ENCODE measurements at places on chromosomes 7 and 10.

DNA sequence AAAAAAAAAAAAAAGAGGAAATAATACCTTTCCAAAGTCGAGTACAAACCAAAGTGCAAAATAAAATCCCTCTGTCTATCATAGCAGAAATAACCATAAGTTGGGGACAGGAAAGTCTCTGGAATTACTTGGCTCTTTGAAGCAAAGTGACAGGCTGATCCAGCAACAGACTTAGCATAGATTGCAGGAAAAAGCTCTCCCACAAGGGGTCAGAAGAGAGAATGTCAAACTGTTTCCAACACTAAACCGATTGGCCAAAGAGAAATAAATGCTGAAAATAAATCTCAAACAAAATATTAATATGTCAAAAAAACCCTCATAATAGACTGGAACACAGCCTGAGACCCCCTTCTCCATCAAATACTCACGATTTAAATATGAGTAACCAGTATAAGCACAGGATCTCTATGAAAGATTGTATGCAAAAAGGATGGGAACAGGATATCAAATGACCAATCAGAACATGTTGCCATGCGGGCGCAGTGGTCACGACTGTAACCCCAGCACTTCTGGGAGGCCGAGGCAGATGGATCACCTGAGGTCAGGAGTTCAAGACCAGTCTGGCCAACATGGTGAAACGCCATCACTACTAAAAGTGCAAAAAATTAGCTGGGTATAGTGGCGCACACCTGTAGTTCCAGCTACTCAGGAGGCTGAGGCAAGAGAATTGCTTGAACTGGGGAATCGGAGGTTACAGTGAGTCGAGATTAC, 1000.7 kb upstream of the LRRN3 start:
- ATAC-seq = no peak

DNA sequence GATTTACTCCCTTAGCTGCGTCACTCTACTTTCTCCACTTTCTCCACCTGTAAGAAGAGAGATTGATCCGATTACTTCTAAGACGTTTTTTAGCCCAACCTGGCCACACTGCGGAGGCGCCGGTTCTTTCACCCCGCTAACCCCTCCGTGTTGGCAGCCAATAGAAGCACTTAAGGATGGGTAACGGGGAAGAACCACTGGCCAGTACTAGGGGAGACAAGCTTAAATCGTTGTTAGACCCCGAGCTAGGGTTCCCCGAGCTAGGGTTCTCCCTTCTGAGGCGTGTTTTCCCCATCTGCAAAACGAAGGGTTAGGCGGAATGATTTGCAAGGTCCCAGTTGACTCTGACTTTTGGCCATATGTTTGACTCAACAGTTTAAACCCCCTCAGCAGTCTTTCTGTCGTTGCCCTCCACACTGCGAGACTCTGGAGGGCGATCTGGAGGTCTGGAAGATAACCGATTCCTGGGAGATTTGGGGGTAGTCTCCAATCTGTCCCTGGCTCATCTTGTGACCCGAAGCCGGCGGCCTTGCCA, 644 bp downstream of the UMAD1 start:
- no peak for ATAC-seq

GRCh38 chr7:157267516-157267915, 69.3 kb upstream of the DNAJB6 start:
- no peak for ATAC-seq

DNA sequence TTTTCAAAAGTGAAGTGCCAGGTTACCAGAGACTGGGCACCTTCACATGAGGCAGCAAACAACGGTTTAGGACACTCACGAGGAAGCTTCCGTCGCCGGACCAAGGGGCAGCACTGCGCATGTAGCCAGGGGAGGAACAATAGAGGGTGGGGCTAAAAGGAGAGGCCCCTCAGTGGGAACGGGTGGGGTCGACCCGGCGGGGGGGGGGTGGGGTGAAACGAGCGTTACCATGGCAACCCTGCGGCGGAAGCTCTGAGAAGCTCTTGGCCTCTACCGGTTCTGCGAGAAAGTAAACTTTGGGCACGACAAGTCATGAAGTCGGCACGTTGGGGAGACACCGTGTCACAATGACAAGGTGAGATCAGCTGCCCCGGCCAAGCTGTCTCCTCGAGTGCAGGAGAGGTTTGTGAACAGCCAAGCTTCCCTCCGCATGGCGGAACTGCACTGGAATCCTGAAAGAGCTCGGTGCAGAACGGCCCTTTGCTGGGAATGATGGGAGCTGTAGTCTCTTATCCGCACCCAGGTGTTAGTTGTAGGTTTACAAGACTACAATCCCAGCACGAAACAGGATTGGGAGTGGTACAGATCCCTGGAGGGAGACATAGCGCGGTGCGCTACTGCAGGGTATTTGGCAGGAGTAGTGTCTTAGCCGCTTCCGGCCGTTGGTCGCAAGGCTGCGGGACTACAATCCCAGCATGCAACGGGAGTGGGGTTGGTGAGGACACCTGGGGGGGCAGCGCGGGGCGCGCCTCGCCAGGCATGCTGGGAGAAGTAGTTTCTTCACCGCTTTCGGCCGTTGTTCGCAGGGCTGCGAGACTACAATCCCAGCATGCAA, 72.8 kb upstream of the ZNF722 start:
- ATAC-seq = peak; percentile 97

DNA sequence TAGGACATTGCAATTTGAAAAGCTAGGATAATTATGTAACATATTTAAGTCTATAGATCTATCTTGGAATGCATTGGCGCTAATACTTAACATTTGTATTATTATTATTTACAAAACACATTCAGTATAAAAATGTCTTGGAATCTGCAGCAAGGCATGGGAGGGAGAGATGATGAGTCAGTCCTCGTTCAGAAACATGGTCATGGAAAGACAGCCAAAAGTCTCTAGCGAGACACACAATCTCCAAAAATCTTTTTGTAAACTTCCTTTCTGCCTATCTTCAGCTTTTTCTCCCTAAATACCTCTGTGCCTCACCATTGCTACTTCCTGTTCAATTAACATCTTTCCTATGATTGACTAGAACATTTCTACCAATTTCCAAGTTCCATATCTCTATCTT, 188.4 kb upstream of the CACNA2D1 start:
- no peak for ATAC-seq

DNA sequence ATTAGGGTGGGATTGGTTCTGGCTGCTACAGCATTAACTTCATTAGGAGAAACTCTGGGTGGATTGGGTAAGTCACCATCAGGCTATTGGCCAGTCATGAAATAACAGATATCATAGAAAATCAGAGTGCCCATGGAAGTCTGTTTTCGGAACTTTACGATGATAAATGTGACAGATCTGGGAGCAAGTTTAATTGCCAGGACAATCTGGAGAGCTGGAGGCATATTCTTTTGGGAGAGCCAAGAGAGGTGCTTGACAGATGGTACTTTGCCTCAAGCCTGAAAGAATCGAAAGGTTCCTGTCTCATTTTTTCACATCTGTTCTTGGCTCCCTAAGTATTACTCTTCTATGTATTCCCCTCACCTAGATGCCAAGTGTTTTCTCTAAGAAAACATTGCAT, 369.9 kb downstream of the CNTNAP2 start:
- ATAC-seq = no peak

- ATAC-seq = no peak
Measured at GRCh38 chr7:31114593-31115343, 62.7 kb downstream of the ADCYAP1R1 start.

DNA sequence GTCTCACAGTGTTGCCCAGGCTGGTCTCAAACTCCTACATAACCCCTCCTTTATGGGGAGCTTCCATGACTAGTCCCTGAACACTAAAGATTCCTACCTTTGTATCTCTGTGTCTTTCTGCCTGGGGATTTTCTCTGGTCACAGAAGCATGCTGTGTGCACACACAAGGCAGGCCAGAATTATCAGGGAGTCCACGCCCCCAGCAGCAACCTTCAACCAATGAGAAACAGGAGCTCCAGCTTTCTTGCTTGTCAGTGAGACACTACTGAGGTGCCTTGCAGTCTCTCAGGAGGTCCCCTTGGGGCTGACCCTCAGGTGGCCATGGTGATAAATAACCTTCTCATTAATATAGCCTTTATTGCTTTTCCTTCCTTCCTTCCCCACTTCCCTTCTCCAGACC, 45.1 kb upstream of the AUTS2 start:
- ATAC-seq = no peak

- no peak for ATAC-seq
Measured at GRCh38 chr10:97811958-97812357, 37.7 kb upstream of the GOLGA7B start.

GRCh38 chr7:82375129-82375528, 68.4 kb downstream of the CACNA2D1 start:
- ATAC-seq = no peak

- ATAC-seq = peak; percentile 77
Measured at GRCh38 chr10:114498413-114499111, 94.3 kb upstream of the AFAP1L2 start.

DNA sequence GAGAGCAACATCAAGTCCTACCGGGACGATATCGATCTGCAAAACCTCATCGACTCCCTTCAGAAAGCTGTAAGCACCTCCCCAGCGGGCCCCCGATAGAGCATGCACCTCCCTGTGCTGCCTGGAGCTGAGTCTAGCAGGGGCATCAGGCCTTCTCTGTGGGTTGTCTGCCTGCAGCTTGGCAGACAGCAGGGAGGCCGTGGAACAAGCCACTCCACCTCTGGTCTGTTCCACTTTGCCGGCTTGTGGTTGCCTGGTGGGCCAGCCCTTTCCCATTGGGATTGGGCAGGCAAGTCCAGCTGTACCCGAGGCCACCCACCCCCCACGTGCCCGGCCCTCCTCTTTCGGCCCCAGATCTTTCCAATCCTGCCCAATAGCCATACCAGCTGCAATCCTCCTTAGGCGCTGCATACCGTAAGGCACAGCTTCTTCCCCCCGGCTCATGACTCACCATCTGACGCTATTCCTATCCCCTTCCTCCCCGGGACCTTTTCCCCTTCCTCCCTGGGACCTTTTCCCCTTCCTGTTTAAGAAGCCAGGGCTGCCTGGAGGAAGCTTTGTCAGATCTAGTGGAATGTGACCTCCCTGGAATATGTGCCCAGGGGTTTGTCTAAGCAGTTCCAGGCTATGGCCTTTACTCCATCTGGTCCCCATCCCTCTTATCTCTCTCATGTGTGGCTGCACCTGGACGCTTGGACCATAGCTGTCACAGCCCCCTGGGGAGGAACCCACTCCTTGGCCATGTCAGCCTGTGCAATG, 28.1 kb upstream of the SH2D4B start:
- no peak for ATAC-seq

DNA sequence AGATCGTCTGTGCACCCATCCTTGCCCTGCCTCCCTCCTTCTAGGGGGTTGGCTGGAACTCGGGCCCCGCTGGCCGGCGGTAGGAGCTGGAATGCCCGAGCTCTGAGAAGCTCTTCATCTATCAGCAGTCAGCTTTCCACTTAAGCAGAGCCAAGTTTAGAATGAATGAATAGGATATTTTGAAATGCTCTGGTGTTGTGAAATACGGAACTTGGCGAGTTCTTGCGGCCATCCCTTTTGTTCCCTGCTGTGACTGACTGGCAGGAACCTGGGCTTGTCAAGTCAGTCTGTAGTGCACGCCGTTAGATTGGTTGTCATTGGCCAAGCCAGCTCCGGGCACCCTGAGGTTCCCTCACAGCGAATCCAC, 33.3 kb downstream of the FOXK1 start:
- no peak for ATAC-seq

DNA sequence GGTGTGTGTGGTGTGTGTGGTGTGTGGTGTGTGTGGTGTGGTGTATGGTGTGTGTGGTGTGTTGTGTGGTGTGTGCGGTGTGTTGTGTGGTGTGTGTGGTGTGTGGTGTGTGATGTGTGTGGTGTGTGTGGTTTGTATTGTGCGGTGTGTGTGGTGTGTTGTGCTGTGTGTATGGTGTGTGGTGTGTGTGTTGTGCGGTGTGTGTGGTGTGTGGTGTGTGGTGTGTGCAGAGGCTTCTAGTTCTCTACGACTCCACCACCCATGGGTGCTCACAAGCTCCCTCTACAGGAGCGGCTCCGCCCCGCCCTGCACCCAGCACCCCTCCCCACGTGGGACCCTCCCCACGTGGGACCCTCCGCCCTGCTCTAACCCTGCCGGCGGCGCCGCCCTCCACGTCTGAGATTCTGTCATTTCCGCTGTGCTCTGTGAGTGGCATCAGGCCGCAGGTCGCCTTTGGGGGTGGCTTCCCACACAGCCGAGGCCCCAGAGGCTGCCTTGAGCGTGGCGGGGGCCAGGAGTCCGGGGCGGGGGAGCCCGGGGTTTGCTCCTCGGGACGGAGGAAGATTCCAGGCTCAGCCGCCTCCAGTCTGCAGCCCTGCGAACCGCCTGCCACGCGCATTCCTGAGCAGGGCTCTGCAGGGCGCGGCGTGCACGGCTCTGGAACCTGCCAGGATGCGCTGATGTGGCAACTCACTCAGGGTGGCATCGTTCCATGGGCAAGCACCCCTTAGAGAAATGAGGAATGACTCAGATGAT, 37.0 kb upstream of the DNAJB6 start:
- peak; percentile 24 for ATAC-seq

DNA sequence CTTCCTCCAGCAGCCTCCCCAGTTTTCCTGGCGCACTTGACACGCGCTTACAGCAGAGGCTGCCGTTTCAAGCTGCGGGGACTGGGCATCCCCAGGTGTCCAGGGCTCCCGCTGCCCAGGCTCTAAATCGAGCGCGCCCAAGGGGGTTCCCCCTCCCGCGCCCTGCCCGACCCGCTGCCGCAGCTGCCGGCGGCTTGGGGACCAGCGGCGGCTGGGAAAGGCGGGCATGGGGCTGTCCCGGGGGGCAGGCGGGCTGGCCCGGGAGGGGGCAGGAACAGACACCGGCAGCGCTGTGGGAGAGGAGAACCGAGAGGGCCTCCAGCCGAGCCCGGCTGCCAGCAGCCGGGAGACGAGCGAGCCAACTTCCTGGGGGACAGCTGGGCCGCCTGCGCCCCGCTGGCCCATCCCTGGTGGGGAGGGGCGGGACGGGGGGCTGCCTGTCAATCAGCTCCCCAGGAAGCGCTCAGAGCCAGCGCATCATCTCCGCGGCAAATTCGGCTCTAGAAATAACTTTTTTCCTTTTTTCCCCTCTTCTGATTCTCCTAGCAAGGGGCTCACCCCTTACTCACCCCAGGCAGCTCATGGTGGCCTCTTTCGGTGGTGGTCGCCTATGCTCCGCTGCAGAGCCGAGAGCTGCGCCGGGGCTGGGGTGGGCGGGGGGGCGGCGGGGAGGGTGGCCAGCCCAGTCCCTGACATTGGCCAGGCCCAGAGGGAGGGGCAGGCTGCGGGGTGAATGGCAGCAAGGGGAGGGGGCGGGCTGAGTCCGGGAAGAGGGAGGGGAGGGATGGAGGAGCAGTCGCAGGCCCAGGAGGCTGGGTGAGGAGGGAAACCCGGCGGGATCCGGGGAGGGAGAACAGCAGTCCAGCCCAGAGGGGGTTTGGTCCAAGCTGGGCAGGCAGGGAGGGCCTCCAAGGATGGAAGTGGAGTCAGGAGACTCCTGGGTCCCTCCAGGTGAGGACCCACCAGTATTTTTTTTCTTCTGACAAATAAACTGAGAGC, 14.7 kb downstream of the GRID2IP start:
- ATAC-seq = no peak
